ENCODE measurements at places on chromosomes 16 and 17. TPM values are rescaled to one million over a fixed set of nuclear protein-coding genes. Genes with fewer than 3 reads are reported as not detected.

Gene TBC1D24
- 17.3 TPM for total RNA-seq

DNA sequence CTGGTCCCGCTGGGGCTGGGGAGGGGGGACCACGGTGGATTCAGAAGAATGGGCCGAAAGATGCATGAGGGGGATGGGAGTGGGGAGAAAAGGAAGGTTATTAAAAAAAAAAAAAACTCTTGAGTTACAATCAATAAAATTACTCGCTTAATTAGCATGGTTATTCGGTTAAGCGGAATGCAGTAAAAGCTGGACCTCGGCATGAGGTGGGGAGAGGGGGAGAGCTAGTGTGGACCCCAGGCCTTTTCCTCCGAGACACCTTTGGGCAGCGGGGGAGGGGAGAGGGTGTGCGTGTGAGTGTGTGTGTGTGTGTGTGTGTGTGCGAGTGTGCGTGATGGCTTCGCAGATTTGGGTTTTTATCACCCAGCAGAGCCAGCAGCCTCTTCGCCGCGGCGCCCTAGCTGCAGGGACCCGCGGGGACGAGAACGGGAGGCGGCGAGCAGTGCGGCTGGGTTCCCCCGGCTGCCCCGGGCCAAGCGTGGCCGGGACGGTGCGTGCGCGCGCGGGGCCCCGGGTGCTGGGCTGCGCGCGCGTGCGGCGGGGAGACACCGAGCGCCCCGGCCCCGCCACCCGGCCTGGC is 3.7 kb downstream of the BAHCC1 start:
- peaks cover 25% of the 10 kb centered on the region for H3K27me3 ChIP-seq
- H3K4me3 ChIP-seq = peak overlapping the region; percentile 94
- peaks cover 38% of the 10 kb centered on the region for H3K4me1 ChIP-seq
- peaks cover 9% of the 10 kb centered on the region for H3K36me3 ChIP-seq
- peak overlapping the region; percentile 82 for H3K27ac ChIP-seq

DNA sequence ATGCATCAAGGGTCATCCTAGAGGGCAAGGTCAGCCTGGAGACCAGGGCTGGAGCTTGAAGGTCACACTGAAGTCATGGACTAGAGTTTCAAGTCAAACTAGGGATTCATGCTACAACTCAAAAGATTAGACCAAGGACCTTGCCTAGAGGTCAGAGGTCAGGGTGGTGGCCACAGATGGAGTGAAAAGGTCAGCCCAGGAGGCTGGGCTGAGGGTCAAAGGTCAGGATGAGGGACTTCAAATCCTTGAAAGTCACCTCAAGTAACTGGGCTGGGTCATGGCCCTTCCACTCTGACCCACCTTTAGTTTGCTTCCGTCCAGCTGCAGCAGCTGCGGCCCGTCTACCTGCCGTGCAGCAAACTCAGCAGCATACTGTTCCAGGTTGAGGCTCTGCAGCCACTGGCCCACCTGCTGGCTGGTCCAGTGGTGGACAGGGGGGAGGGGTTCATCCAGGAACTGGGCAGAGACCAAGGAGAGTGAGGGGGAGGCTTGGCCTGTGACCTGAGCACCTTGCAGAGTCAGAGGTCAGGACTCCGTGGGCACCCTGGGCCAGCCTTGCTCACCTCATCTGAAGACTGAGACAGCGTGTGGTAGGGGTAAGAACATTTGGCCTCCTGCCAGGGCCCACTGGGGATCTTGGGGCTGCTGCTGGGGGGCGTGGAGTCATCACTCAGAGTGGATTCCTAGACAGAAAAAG is 16.2 kb downstream of the SAMD14 start:
- H3K27ac ChIP-seq = no peak overlapping the region
- peak overlapping the region; percentile 21 for H3K4me3 ChIP-seq
- no peak for DNase-seq
- H3K27me3 ChIP-seq = peaks cover 17% of the 10 kb centered on the region

DNA sequence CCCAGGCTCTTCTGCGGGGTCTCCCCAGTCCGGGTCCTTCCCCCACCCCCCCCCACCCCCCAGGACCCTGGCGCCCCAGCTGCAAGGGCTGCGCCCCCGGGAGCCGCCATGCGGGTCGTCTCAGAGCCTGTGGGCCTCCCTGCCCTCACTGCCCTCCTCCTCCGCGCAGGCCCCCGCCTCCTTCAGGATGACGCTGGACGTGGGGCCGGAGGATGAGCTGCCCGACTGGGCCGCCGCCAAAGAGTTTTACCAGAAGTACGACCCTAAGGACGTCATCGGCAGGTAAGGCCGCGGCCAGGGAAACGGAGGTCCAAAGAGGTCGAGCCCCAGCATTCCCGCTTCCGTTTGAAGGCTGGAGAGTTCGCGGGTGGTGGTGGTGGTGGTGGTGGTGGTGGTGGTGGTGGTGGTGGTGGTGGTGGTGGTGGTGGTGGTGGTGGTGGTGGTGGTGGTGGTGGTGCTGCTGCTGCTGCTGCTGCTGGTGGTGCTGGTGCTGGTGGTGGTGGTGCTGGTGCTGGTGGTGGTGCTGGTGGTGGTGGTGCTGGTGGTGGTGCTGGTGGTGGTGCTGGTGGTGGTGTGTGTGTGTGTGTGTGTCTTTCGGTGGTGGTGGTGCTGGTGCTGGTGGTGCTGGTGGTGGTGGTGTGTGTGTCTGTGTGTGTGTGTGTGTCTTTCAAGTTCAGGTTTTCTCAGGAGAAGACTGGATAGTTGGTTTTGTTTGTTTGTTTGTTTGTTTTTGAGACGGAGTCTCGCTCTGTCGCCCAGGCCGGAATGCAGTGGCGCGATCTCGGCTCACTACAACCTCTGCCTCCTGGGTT is 615 bp downstream of the PHKG2 start:
- peaks cover 24% of the 10 kb centered on the region for H3K36me3 ChIP-seq

- H3K27ac ChIP-seq = peak overlapping the region; percentile 84
- peaks cover 21% of the 10 kb centered on the region for H3K4me1 ChIP-seq
- no peak overlapping the region for H3K4me3 ChIP-seq
- H3K36me3 ChIP-seq = no peaks in the 10 kb centered on the region
- peaks cover 5% of the 10 kb centered on the region for H3K27me3 ChIP-seq
Measured at GRCh38 chr16:54587176-54587515, 300.6 kb upstream of the IRX3 start.

GRCh38 chr17:48728232-48729231 is at the start of gene HOXB13:
TSS of gene HOXB13 (minus strand) at chr17:48728750. CDS start at chr17:48728593, 157 bp downstream.
- no peak for DNase-seq
- peak within 1 kb of the TSS; percentile 12 for H3K27ac ChIP-seq
- peaks cover 41% of the 10 kb centered on the region for H3K27me3 ChIP-seq
- peaks cover 21% of the 10 kb centered on the region for H3K4me1 ChIP-seq
- H3K36me3 ChIP-seq = no peaks in the 10 kb centered on the region

Measured in endothelial cell (in vitro differentiated cells).